ENCODE measurements at places on chromosomes 4 and X.

DNA sequence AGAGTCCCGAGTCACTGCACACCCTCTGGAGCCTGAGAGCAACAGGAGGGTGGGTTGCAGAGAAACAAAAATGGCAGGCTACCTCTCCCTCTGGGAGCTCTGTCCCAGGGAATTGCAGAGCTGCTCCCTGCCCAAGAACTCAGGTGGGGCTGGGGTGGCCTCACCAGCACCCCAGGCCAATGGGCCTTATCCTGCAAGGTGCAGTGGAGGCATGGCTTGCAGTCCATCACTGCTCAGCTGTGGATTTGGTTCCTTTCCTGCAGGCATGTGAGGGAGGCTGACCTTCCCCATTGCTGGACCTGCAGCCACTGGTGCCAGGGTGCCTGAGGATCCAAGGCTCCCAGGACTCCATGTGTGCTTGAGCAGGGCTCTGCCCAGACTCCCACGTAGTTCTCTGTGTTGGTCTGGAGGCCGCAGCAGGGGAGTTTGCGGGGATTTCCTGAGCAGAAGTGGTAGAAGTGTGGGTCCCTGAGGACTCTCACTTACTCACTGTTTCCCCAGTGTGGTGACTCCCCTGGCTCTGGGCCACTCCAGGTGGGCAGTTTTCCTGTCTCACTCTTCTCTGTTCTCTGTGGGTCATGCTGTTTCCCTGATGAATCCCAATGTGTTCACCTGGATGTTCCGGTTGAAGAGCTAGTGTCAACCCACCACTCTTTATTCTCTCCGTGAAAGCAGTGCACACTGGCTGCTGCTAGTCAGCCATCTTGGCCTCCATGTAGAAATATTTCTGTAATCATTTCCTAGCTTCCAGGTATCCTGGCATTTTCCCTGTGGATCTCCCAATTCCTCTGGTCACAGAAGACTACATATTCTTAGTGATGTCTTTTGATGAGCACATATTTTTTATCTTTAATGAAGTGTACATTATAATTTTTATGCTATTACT is 82.3 kb downstream of the ARHGAP24 start:
- DNase-seq, result no peak

DNA sequence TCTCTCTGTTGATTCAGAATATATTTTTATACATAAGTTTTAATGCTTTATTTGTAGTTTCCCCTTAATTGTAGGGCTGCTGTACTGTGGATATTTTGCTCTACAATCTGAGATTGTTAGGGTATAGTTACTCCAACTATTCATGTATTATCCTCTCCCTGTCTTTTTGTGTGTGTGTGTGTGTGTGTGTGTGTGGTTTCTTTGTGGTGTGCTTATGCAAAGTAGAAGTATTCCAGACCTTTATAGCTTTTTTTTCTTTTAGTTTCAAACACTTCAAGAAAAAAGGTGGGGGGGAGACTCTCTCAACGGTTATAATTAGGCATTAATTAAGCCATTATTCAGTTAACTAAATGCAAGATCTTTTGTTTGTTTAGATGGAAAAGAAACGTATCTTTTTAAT is 6.7 kb downstream of the SMAD1 start:
- no peak for DNase-seq

DNA sequence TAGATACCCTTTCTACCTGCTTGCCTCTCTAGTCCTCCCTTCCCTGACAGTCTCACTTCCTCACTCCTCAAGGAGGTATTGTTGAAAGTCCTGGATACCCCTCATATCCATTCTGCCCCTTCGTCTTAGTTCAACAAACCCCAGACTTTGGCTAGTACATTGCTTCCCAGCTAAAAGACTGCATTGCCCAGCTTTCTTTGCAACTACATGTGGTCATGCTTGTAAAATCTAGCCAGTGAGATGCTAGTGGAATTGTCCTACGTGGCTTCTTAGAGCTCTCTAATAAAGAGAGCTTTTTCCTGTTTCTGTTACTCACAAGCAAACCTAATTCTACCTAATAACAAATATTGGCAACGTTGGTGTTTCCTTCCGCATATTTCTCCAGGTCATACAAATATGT is 237.9 kb upstream of the PSAPL1 start:
- no peak for DNase-seq

- DNase-seq, result no peak
Observed at GRCh38 chr4:9980898-9981297, 40.4 kb downstream of the SLC2A9 start.

DNA sequence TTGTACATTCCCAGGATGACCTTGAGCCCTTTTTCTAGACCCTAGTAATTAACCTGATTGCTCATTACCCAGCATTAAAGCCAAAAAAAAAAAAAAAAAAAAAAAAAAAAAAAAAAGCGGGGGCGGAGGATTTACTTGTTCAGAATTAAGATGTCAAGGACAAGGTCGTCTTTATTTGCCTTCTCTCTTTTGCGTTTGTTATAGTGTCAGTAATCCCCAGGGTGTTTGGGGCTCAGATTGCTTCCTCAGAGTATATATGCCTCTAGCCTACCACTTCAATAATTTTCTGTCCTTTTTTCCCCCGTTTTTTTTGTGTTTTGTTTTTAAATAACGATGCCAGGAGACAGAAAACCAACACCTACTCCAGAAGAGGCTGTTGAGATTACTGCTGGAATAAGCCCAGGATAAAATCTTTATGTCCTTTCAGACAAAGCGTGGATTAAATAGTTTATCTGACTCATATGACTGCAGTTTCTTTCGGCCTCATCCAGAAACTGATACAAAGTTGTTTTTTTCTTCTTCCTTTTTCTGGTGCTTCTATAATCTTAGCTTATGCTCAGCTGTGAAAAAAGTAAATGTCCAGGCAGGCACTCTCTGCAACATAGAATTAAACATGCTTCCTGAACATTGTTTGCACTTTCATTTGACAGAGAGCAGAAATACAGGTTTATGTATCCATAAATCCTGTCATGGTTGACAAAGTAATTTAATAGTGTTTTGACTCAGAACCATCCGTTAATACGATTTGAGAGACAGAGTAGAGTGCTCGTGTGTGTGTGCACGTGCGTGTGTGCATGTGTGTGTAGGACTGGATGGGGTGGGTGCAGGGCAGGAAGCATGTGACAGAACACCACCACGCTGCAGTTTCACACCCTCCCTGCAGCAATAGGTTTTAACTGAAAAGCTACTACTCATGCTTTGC is 138.6 kb downstream of the AFF1 start:
- DNase-seq, result peak; percentile 60

- no peak for DNase-seq
Observed at GRCh38 chrX:40156470-40157227, 58.9 kb upstream of the BCOR start.

GRCh38 chr4:7195141-7195515 is 2.8 kb downstream of the SORCS2 start:
- DNase-seq, result no peak

DNA sequence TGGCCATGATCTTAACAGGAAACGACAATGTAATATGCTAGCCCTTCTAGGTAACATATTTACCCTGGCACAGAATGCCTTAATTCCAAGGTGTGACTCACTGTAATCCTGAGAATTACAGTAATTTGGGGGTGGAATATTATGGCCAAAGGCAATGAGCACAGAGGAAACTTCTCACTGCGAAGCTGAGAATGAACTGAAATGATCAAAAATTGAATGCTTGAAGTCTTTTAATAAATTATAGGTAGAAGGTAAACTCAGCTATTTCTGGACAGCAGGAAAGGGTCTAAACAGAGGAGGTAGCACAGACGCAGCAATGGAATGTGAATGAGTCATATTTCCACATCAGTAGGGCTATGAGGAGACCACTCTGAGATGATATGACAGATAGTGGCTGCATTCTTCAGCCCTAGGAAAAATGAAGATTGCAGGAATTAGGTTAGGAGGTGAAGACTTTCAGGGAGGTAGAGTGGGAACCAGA is 312.6 kb downstream of the PACRGL start:
- DNase-seq, result no peak

GRCh38 chr4:3690551-3691152 is 75.5 kb upstream of the ADRA2C start:
- no peak for DNase-seq

DNA sequence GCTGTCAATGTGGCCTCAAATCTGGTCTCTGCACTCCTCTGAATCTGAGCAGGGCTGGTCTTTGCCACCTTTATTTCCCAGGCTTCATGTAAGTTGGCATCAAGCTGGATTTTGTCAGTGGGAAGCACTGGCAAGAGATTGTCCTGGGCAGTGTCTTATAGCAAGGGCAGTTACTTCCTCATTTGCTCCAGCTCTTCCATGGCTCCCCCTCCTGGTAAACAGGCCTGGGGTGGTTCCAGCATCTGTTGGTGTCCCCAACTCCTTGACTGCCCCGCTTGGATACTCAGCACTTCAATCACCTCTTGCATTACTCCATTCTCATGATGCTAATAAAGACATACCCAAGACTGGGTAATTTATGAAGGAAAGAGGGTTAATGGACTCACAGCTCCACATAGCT is 15.0 kb upstream of the REST start:
- DNase-seq, result no peak

DNA sequence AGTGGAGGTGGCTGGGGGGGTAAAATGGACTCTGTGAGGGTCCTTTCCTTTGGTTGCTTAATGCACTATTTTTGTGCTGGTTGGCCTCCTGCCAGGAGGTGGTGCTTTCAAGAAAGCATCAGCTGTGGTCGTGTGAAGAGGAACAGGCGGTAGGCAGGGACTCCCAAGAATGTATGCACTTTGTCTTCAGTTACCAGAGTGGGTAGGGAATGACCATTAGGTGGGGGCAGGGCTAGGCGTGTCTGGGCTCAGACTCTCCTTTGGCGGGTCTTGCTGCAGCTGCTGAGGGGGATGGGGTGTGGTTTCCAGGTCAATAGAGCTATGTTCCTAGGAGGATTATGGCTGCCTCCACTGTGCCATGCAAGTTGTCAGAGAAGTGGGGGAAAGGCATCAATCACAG is 509.0 kb downstream of the PCDH19 start:
- no peak for DNase-seq

- no peak for DNase-seq
Observed at GRCh38 chrX:9269134-9269533, 195.7 kb upstream of the TBL1X start.

DNA sequence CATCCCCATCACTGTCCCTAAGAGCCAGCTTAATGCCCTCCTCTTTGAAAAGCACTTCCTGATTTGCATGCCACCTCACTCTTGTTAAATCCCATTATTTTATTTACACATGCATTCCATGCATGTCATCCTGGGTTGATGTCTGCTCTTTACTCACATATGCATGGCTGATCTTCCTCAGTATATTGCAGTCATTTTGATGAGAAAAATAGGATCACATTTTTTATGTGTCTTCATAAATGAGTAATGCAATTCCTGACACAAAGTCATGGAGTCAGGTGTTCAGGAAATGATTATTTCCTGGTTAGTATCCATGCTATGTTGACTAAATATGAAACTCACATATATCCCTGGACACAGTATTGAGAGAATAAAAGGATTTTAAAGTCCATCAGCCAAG is 204.7 kb downstream of the SLIT2 start:
- no peak for DNase-seq

DNA sequence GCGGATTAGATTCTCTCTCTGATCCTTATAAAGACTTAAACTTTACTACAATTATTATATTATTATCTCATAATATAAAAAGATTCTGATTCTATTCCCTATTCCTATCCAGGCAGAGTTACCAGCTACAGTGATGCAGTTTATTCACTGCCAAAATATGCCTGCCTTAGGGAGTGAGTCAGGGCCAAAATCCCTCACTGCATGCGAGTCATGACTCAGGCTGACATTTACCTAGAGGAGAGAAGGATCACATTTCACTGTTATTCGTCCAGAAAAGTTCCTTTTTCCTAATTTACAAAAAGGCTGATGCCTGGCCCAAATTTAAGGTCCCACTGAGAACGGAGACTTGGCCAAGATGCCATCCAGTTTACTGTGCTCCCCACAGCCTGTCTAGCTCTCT is 168.5 kb upstream of the LDB2 start:
- DNase-seq, result no peak

DNA sequence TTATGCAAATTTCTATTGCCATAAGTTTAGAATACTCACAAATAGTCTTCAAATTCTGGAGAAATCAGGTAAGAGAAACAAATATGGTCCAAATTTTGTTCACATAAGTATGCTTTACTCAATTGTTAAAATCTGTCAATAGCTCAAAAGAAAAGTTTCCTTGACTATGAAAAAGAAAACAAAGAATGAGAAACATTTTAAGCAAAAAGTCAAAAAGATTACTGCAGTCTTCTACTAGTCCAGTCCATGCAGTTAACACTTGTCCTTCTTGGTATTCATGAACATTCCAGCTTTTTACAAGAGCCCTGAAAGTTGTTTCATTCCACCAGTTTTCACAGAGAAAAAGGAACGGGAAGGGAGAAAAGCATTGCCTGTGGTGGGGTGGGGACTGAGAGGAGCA is 54.7 kb upstream of the ZXDA start:
- no peak for DNase-seq

DNA sequence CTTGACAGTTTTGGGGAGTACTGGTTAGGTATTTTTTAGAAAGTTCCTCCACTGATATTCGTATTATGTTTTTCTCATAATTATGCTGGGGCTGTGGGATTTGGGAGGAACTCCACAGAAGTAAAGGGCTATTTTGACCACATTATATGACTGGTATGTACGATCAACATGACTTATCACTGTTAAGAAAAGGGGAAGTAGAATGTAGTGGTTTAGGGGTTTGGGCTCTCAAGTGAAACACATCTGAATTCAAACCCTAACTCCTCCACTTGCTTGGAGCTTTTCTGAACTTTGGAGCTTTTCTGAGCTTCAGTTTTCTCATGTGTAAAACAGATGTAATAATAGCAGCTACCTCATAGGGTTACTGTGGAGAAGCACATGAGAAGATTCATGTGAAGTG is 96.4 kb upstream of the C1GALT1C1 start:
- no peak for DNase-seq

Data from dorsolateral prefrontal cortex (tissue), 122 donors.